ENCODE measurements at places on chromosomes 1 and 21.

DNA sequence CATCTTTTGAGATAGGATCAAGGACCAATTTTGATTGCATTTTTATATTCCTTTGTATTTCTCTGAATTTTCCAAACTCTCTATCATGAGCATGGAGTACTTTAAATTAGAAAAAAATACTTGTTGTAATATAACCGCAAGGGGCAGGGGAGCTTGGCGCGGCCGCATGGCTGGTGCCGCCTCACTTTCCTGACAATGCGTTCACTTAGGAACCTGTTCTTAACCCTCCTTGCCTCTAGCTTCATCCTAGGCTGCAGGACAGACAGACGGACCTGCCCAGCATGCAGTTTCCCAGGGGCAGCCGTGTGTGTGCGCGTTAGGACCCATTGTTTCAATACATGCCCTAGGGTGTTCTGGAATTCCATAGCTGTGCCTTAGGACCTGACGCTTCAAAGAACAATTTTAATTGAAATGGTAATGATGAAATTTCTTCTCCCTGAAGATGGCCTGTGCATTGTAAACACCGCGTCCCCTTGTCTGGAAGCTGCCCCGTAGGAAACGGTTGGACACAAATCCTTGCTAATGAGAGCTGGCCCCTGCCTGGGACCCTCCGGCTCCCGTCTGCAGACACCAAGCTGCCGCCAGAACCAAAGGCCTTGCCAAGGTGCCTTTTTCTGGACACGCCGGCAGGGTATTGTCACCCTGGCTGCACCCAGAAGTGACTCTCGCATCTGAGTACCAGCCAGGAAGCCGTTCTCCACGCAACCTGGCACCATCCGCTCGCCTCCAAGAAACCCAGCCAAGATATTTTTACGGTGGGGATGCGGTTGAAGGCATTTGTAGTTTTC lies 466.4 kb downstream of the NPHP4 start:
- DNase-seq = no peak

DNA sequence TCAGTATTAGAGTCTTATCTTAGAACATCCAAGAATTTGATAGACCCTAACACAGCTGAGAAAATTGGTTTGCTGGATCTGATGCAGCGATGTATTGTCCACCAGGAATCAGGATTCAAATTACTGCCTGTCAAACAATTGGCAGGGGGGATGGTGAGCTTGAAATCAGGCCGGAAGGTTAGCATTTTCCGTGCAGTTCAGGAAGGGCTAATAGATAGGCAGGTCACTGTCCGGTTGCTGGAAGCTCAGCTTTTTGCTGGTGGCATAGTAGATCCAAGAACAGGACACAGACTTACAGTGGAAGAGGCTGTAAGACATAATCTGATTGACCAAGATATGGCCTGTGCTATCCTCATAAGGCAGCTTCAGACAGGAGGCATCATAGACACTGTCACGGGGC lies 127.2 kb downstream of the MACF1 start:
- no peak for DNase-seq

- no peak for DNase-seq
Observed at GRCh38 chr1:119651133-119651532, 3.1 kb upstream of the ZNF697 start.

GRCh38 chr21:27425574-27425973 lies 458.7 kb upstream of the ADAMTS5 start:
- no peak for DNase-seq

GRCh38 chr1:1797731-1798341 lies 19.6 kb upstream of the NADK start:
- no peak for DNase-seq

- no peak for DNase-seq
Observed at GRCh38 chr1:66402194-66402593, 131.8 kb upstream of the SGIP1 start.

Measured in CD4-positive, alpha-beta T cell treated with Interleukin-1 beta for 1 hour (primary cell).